ENCODE measurements at places on chromosomes 2 and 18. TPM values are rescaled to one million over a fixed set of nuclear protein-coding genes. Genes with fewer than 3 reads are reported as not detected.

DNA sequence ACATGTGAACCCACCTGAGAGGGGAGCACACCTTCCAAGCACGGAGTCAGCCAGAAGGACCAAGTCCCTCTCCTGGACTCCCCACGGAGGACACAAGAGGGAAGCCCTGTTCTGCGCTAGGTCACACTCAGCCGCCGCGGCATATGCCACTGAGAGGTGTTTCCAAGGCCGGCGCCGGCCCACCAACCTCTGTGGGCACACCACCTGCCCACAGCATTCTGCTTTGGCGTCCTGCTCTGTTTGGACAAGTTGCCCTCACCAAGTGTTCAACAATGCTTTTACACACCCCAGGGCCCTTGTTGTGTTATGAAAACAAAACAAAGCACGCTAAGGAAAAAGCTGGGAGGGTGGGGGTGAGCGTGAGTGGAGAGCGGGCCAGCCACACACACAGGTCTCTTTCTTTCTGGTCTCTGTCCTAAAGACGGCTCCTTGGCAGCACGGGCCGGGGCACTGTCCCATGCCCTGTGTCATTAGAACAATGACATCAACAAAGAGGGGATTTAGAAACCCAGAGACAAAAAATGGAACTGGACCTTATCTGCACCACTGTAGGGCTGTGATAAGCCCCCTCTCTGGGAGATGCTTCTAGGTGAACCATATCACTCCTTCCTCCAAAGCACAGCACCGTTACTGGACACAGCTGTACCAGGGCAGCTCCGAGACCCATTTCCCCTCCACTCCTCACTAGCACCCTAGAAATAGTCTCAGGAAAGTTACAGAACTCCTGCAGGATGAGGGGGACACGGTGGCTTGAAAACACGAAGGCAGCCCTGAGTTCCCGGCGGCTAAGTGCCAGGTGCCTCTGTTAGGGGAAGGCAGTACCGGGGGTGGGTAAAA, 17.0 kb downstream of the SMAD7 start:
- DNase-seq, result no peak
- H3K4me3 ChIP-seq, result peak overlapping the region; percentile 48
- peaks cover 9% of the 10 kb centered on the region for H3K36me3 ChIP-seq

GRCh38 chr2:126796931-126797621, 101.6 kb upstream of the TEX51 start:
- no peaks in the 10 kb centered on the region for H3K27me3 ChIP-seq
- no peaks in the 10 kb centered on the region for H3K4me1 ChIP-seq
- H3K36me3 ChIP-seq, result no peaks in the 10 kb centered on the region
- no peak for DNase-seq
- H3K4me3 ChIP-seq, result no peak overlapping the region
- H3K27ac ChIP-seq, result no peak overlapping the region

DNA sequence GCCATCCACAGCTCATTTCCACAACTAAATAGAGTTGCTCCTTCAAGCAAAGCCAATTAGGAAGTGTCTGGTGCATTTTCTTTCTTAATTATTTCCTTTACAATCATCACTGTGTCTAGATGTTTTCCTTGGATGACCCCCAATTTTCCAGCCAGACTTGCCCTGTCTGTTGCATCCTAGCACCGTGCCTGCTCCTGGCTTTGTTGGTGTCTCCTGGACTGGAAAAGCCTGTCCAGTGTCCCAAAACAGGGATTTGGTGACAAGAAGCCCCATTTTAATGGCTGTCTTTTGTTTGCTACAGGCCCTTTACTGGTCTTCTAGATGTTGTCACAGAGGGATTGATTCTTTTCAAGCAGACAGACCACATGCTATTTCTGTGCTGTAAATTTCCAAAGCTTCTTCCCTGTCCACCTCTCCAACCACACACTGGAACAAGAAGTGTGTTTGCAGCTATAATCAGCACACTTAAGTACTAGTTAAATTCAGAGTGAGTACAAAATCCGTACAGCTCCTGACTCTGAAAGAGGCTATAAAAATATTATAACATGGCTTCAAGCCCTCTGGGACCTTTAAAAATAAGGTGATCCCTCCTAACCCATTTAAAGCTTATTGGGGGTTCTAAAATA, 38.4 kb downstream of the RNF144A start:
- peak overlapping the region; percentile 8 for H3K27ac ChIP-seq
- H3K27me3 ChIP-seq, result no peaks in the 10 kb centered on the region
- no peaks in the 10 kb centered on the region for H3K4me1 ChIP-seq
- no peak overlapping the region for H3K4me3 ChIP-seq

DNA sequence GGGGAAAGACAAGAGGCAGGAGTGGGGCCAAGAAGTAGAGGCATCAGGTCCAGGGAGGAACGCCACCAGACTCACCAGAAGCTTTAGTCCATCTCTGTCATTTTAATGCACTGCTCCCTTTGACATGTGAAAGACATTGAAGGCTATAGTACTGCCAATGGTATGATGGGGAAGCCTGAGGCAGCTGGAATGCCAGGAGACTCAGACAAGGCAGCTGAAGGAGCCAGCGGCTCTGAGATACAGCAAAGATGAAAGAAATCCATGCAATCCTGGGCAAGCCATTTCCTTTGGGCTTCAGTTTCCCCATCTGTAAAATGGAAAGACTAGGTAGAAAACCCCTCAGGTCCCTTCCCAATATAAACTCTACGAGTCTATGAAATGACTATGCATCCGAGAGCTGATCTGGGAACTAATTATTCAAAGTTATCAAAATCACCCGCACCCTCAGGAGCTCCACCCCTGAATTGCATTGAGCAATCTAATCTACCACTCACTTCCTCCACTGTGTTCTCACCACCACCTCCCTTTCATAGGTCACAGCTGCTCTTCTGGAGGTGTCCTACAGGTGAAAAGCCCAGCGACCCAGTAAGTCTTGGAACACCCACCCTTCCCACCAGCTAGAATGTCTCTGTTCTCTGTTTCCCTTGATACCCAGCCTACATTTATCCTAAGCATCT, 3.1 kb downstream of the CXCR2 start:
- H3K4me3 ChIP-seq, result no peak overlapping the region
- H3K36me3 ChIP-seq, result no peaks in the 10 kb centered on the region
- no peak for DNase-seq
- H3K4me1 ChIP-seq, result no peaks in the 10 kb centered on the region

- H3K4me3 ChIP-seq, result no peak overlapping the region
- DNase-seq, result no peak
- no peak overlapping the region for H3K27ac ChIP-seq
- H3K36me3 ChIP-seq, result no peaks in the 10 kb centered on the region
- H3K27me3 ChIP-seq, result no peaks in the 10 kb centered on the region
Measured at GRCh38 chr18:27649621-27650020, 464.5 kb upstream of the CHST9 start.

DNA sequence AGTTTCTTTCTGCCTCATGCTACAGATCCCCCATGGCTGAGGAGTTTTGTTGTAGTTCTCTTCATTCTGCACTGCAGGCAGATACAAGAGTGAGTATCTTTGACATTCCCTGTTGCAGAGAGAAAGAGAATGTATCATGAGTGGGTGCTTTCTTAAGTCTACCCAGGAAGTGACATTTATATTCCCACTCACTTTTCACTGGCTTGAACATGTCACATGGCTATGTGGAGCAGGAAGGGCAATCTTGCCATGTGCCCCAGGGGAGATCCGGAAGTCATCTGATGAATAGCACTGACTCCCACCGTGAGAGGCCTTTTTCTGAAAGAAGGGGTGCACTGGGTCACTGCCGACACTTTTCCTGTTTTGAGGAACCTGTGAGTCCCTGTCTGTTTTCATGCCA, 66.4 kb upstream of the BOD1L2 start:
- H3K27me3 ChIP-seq, result peaks cover 5% of the 10 kb centered on the region
- no peaks in the 10 kb centered on the region for H3K4me1 ChIP-seq
- no peak for DNase-seq

DNA sequence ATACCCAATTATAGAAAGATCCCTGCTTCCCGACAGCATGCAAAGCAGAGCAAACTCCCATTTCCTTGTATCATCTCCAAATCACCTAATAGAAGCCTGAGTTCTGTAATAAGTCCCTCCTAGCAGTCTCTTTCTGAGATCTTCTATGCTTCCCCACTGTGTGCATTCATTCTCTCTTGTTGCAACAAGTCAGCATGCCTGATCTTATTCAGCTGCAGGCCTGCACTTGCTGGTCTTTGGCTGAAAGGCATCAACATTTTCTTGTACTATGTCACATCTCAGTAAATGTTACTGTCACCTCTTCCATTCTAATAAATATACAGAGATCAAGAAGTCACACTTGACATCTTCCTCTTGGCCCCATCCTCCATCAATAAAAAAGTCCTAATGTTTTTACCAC, 449.9 kb upstream of the MEX3C start:
- no peaks in the 10 kb centered on the region for H3K27me3 ChIP-seq
- H3K4me3 ChIP-seq, result no peak overlapping the region
- H3K4me1 ChIP-seq, result no peaks in the 10 kb centered on the region
- H3K27ac ChIP-seq, result no peak overlapping the region
- H3K36me3 ChIP-seq, result no peaks in the 10 kb centered on the region

GRCh38 chr2:37671816-37672103, 318 bp upstream of the CDC42EP3 start:
- no peak for DNase-seq
- peaks cover 30% of the 10 kb centered on the region for H3K4me1 ChIP-seq
- H3K27ac ChIP-seq, result peak overlapping the region; percentile 99
- H3K4me3 ChIP-seq, result peak overlapping the region; percentile 54

- no peak overlapping the region for H3K27ac ChIP-seq
- H3K4me1 ChIP-seq, result no peaks in the 10 kb centered on the region
- no peaks in the 10 kb centered on the region for H3K27me3 ChIP-seq
Measured at GRCh38 chr2:29021886-29022285, 40.8 kb downstream of the TOGARAM2 start.

DNA sequence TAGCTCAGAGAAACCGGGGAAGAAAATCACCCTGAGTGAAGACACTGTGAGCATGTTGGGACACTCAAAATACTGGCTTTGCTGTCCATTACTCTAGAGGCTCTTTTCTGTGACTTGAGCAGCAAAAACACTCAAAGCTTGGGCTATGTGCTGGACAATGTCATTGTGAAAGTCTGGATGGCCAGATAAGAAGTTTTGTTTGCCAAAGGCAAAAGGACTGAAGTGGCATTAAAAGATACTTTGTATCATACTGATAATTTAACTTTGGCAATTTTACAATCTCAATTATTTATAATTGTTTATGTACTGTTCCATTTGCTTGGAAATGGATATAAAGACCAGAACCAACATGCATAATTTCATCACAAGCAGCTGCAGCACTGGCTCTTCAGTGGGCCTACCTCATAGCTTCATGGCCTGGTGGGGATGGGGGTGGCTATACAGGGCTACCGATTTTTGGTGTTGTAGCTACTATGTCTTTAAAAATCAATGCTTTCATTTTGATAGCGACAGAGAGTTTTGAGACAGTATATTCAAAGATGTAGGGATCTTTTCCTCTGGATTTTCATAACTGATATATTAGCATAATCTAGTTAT, 51.1 kb downstream of the RBKS start:
- no peak overlapping the region for H3K4me3 ChIP-seq
- no peaks in the 10 kb centered on the region for H3K27me3 ChIP-seq
- H3K36me3 ChIP-seq, result no peaks in the 10 kb centered on the region
- no peaks in the 10 kb centered on the region for H3K4me1 ChIP-seq

- no peak overlapping the region for H3K27ac ChIP-seq
- DNase-seq, result peak; percentile 60
- no peaks in the 10 kb centered on the region for H3K36me3 ChIP-seq
- H3K4me1 ChIP-seq, result peaks cover 22% of the 10 kb centered on the region
- H3K27me3 ChIP-seq, result no peaks in the 10 kb centered on the region
Measured at GRCh38 chr2:11129598-11130449, 25.4 kb upstream of the SLC66A3 start.

DNA sequence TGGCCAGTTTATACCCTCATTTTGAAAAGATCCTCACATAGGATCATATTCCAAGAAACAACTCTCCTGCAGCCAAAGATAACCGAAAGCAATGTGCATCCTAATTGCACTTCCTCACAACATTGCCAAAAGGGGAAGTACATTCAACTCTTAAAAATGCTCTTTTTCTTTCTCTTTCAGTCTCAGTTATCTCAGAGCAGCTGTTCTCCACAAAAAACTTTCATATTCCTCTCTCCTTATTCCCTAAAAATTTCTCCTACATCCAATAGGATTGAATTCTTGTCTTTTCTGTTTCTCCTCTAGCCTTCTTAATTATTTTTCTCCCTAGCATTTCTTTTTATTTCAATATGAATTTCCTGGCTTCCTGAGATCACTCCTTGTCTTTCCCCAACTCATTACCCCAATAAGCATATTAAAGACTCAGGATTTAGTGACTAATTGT, 7.4 kb upstream of the VRK2 start:
- H3K27ac ChIP-seq, result no peak overlapping the region
- no peak overlapping the region for H3K4me3 ChIP-seq
- no peaks in the 10 kb centered on the region for H3K36me3 ChIP-seq
- no peak for DNase-seq
- H3K27me3 ChIP-seq, result no peaks in the 10 kb centered on the region

The BCL2 gene
- 16.1 TPM for total RNA-seq

The CRACDL gene
- 6.4 TPM for total RNA-seq

The PKDCC gene
- total RNA-seq, result 53.0 TPM

The KIAA2012 gene
- not detected for total RNA-seq

The CERS6 gene
- total RNA-seq, result 62.2 TPM

The SCYGR4 gene
- total RNA-seq, result not detected
